Thoracic aorta (tissue), 2 donors: ENCODE measurements at places on chromosomes 2 and 18. TPM values are rescaled to one million over a fixed set of nuclear protein-coding genes. Genes with fewer than 3 reads are reported as not detected.
A peak's percentile ranks its signal among the peaks of the same experiment; 100 is the strongest.

DNA sequence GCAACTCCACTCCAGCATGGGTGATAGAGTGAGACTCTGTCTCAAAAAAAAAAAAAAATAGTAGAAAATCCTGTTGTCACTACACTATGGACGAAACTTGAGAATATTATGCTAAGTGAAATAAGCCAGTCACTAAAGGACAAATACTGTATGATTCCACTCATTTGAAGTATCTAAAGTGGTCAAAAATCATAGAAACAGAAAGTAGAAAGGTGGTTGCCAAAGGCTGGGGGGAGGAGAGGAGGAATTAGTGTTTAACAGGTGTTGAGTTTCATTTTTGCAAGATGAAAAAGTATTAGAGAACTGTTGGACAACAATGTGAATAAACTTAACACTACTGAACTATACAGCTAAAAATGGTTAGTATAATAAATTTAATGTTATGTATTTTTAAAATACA lies 18.8 kb upstream of the RMP24 start:
- DNase-seq, result no peak
- no peaks in the 10 kb centered on the region for H3K27me3 ChIP-seq
- H3K27ac ChIP-seq, result no peak overlapping the region
- peaks cover 7% of the 10 kb centered on the region for H3K4me1 ChIP-seq

The CPLX4 gene
- total RNA-seq, result not detected

- no peak overlapping the region for H3K4me3 ChIP-seq
- H3K27me3 ChIP-seq, result no peaks in the 10 kb centered on the region
- no peak for DNase-seq
- no peak overlapping the region for H3K27ac ChIP-seq
Measured at GRCh38 chr2:82412021-82412420, 2047.1 kb downstream of the SUCLG1 start.

DNA sequence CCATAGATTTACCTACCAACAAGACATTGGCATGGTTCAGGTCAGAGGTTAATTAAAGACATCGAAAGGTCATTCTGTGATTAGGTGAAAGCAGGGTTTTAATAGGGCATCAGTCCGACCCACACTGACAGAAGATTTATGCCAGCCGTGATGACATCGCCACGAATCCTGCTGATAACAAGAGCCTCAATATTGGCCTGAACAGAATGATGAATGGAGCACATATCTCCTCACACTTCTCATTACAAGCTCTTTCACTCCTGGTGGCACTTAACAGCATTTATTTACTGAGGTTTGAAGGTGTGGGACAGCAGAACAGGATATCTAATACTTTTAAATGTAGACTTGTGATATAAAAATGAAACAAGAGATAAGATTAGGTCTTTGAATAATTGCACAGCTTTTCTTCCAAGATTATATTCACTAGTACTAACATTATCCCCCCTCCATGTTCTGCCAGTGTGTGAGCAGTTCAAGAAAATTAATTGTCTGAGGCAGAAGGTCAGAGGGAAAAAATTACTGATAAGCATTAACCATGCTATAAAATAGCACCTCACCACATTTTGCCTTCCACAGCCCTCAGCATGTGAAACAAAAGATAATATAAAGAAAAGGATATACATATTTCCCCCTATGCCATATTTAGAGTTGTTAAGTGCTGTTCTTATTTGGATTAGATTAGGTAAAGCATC lies 23.1 kb upstream of the INSIG2 start:
- no peaks in the 10 kb centered on the region for H3K4me1 ChIP-seq
- DNase-seq, result no peak
- no peaks in the 10 kb centered on the region for H3K27me3 ChIP-seq
- H3K36me3 ChIP-seq, result no peaks in the 10 kb centered on the region
- H3K4me3 ChIP-seq, result no peak overlapping the region

GRCh38 chr2:48343571-48344440 lies 186.1 kb upstream of the STON1 start:
- H3K27me3 ChIP-seq, result no peaks in the 10 kb centered on the region
- H3K4me3 ChIP-seq, result peak overlapping the region; percentile 59
- no peak overlapping the region for H3K27ac ChIP-seq
- no peak for DNase-seq

The COL3A1 gene
- total RNA-seq, result 875 TPM

The TMEM247 gene
- not detected for total RNA-seq

GRCh38 chr2:61585383-61585782 lies 47.2 kb upstream of the XPO1 start:
- no peak for DNase-seq
- H3K4me3 ChIP-seq, result no peak overlapping the region

DNA sequence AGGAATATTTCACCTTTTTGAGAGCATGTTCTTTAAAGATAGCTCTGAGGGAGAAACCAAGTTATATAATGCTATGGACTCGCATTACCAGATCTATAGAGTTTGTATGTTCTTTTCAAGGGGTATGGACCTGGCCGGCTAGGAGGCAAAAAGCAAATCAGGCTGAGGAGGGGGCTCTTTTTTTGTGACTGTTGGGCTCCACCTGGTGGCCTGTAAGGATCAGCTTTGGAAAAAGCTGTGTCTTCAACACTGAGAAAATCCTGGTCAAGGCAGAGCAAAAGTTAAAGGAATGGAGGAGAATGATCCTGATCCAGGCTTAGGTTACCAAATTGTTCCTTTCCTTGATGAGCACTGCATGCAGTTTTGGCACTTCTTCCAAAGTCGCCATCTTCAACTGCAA lies 180.5 kb downstream of the DIS3L2 start:
- no peaks in the 10 kb centered on the region for H3K36me3 ChIP-seq
- no peak overlapping the region for H3K4me3 ChIP-seq
- H3K27me3 ChIP-seq, result no peaks in the 10 kb centered on the region
- H3K4me1 ChIP-seq, result no peaks in the 10 kb centered on the region
- DNase-seq, result no peak

DNA sequence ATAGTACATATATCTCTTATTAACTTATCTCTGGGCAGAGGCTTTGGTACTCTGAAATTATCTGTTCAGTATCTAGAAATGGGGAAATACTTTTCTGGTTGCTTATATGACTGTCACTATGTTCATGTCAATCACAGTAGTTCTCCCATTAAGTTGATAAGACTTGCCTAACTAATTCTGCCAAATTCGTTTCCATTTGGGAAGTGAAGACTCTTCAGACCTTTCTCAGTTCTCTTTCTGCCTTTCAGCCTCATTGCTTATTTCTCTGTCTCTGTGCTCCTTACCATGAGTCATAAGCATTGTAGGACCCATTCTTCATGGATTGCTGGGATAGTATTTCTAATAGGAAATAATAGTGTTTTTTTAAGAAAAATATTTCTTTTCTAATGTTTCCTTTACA lies 113.5 kb downstream of the PHLPP1 start:
- no peaks in the 10 kb centered on the region for H3K27me3 ChIP-seq
- H3K36me3 ChIP-seq, result no peaks in the 10 kb centered on the region
- no peak overlapping the region for H3K4me3 ChIP-seq
- H3K27ac ChIP-seq, result no peak overlapping the region
- DNase-seq, result no peak

GRCh38 chr2:173803449-173803848 lies 161.7 kb downstream of the SP3 start:
- H3K27me3 ChIP-seq, result no peaks in the 10 kb centered on the region
- H3K36me3 ChIP-seq, result no peaks in the 10 kb centered on the region
- H3K4me3 ChIP-seq, result no peak overlapping the region
- no peaks in the 10 kb centered on the region for H3K4me1 ChIP-seq

DNA sequence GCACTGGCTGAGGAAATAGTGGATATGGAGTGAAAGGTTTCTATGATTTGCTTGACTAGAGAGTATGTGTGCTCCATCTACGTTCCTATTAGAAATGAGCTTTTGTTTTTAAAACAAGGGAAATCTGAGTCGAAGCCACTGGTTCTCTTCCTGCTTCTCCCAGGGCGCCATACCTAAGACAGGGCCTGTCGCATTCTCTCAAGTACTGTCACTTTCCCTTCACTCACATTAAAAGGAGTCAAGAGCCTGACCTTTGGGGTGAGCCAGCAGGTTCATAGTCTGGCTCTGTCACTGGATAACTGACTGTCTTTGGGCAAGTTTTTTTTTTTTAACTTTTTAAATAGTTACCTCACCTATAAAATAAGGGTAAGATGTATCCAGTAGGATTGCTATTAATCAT lies 121.0 kb downstream of the MAP3K20 start:
- no peak overlapping the region for H3K4me3 ChIP-seq
- H3K27me3 ChIP-seq, result no peaks in the 10 kb centered on the region
- no peaks in the 10 kb centered on the region for H3K36me3 ChIP-seq

The MYCN gene
- total RNA-seq, result 0.21 TPM

- no peak overlapping the region for H3K27ac ChIP-seq
- no peaks in the 10 kb centered on the region for H3K4me1 ChIP-seq
- no peaks in the 10 kb centered on the region for H3K36me3 ChIP-seq
- no peak for DNase-seq
Measured at GRCh38 chr2:219864154-219864553, 236.7 kb downstream of the SLC4A3 start.

GRCh38 chr2:734496-734895 lies 57.3 kb upstream of the TMEM18 start:
- no peak for DNase-seq
- H3K27me3 ChIP-seq, result no peaks in the 10 kb centered on the region
- no peaks in the 10 kb centered on the region for H3K4me1 ChIP-seq
- H3K27ac ChIP-seq, result no peak overlapping the region

The TNFAIP6 gene
- total RNA-seq, result 12.0 TPM

DNA sequence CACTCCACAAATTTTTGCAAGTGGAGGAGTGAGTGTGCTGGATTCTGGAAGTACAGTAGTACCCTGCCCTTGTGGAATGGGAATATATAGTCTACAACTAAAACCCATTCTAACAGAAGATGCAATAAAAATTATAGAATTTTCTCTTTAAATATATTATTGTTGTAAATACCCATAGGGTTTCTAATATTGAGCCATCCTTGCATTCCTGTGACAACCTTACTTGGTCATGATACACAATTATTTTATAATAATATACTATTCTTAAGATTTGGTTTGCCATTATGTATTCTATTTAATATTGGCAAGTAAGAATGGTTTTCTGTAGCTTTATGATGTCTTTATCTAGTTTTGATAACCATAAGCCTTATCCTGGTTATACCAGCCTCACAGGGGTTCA lies 52.2 kb downstream of the EML6 start:
- H3K36me3 ChIP-seq, result no peaks in the 10 kb centered on the region
- no peaks in the 10 kb centered on the region for H3K27me3 ChIP-seq
- H3K4me1 ChIP-seq, result peaks cover 3% of the 10 kb centered on the region
- no peak for DNase-seq
- H3K4me3 ChIP-seq, result no peak overlapping the region

DNA sequence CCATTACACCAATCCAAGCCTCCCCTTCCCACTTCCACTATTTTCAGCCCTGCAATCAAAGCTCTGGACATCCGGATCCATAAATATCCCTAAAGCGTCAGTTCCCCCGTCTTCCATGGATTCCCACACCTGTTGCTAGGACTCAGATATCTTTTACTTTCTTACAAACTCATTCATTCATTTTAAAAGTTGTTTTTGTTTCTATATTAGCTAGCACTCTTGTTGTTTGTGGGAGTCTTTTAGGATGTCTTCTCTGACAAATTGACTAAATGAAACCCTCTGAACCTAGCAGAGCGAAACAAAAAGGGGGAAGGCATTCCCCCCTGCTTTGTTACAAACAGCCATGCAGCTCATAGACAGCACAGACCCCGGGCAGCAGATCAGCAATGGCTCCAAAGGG lies 9.0 kb upstream of the NBAS start:
- no peaks in the 10 kb centered on the region for H3K36me3 ChIP-seq
- no peak overlapping the region for H3K27ac ChIP-seq
- no peak overlapping the region for H3K4me3 ChIP-seq
- H3K27me3 ChIP-seq, result no peaks in the 10 kb centered on the region
- H3K4me1 ChIP-seq, result no peaks in the 10 kb centered on the region

GRCh38 chr2:190693533-190694232 lies 44.8 kb downstream of the NAB1 start:
- H3K27me3 ChIP-seq, result no peaks in the 10 kb centered on the region
- no peak overlapping the region for H3K4me3 ChIP-seq
- no peak for DNase-seq
- no peak overlapping the region for H3K27ac ChIP-seq
- no peaks in the 10 kb centered on the region for H3K4me1 ChIP-seq

GRCh38 chr2:163601377-163601776 lies 134.4 kb downstream of the FIGN start:
- no peaks in the 10 kb centered on the region for H3K27me3 ChIP-seq
- H3K36me3 ChIP-seq, result no peaks in the 10 kb centered on the region
- H3K4me1 ChIP-seq, result no peaks in the 10 kb centered on the region
- no peak overlapping the region for H3K27ac ChIP-seq
- no peak for DNase-seq

- H3K27ac ChIP-seq, result no peak overlapping the region
- no peaks in the 10 kb centered on the region for H3K4me1 ChIP-seq
- DNase-seq, result no peak
Measured at GRCh38 chr2:184734338-184734737, 136.0 kb downstream of the ZNF804A start.
